Naive B cell (primary cell): ENCODE measurements at places on chromosomes 12 and 14.

GRCh38 chr14:74019408-74020137 lies 424 bp downstream of the BBOF1 start:
- no peak for DNase-seq

GRCh38 chr12:27309293-27309994 lies 23.2 kb upstream of the BMAL2 start:
- DNase-seq, result no peak

DNA sequence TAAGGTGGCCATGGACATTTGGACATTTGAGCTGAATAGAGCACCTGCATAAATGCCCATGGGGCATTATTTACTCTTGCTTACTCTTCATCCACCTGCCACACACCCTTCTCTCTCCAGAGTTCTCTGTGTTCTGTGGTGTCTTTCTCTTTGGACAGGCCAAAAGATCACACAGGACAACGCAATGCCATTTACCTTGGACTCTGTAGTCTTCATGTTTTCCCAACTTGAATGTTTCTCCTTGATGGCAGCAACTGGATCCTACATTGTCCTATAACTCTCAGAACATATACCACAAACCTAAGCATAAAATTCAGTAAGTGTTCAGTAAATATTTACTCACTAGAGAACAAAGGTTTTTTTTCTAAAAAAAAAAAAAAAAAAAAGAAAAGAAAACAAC lies 41.7 kb upstream of the PTHLH start:
- no peak for DNase-seq

DNA sequence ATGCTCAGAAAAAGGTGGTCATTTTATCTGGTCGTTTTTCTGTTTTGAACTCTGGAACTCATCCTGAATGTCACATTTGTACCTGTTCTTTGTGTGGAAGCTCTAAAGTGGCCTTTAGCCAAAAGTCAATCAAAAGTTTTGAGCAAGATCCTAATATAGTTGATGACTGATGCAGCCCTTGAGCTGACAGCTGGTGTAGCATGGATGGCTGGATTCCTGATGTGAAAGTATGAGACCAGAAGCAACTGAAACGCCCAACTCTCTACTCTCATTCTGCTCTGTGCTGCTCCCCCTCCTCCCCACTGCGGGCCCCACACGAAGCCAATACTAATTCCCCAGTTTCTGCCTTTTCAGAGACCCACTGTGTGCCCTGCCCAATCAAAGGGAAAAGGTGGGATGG lies 10.3 kb upstream of the MYH7 start:
- no peak for DNase-seq

- no peak for DNase-seq
These were observed 46.6 kb downstream of the SUSD6 start for GRCh38 chr14:69657950-69658355.

DNA sequence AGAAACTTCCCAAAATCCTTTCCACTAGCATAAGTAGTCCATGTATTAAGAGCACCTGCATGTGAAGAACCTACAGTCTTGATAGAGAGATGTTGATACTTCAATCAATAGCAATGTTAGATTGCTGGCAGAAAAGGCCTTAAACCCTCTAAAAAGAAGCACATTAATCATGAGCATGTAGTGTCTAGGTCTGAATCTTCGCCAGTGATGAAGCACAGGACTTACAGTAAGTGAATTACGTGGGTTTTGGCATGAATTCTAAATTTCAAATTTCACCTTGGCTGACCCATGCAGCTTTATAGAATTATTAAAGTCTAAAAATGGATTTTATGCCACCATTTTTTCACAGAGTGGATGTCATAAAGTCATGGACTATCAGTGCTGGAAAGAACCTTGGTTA lies 791.6 kb upstream of the NOVA1 start:
- DNase-seq, result no peak

DNA sequence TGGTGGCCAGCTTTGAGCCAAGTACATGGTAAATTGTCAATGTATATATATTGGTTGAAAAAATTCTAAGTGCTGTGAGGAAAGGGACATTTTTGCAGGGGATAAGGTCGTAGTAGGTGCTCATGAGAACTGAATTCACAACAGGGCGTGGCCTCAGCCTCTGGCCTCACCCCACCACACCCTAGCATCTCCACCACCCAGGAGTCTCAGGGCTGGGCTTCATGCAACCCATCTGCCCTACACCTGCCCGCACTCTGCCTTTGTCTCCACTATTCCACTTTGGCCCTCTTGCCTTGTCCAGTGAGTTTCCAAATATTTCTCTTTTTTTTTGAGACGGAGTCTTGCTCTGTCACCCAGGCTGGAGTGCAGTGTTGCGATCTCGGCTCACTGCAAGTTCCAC lies 22.1 kb upstream of the AQP2 start:
- no peak for DNase-seq

DNA sequence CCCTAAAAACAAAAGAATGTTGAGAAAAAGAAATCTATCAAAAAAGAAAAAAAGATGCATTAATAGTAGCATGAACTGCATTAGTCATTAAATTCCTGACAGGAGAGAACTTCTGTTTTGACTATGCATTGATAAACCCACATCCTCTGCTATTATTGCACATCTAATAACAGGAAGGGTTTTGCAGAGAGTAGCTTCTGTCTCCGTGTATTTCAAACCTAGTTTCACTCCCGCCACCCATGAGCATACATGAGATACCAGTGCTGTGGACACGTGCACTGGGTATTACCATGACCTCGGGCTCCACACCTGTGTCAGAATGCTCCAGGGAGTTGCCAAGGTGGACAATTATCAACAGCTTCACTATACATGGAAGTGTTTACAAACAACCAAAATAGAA lies 449.1 kb upstream of the SOX5 start:
- no peak for DNase-seq

GRCh38 chr12:115296613-115297198 lies 612.7 kb upstream of the TBX3 start:
- no peak for DNase-seq

DNA sequence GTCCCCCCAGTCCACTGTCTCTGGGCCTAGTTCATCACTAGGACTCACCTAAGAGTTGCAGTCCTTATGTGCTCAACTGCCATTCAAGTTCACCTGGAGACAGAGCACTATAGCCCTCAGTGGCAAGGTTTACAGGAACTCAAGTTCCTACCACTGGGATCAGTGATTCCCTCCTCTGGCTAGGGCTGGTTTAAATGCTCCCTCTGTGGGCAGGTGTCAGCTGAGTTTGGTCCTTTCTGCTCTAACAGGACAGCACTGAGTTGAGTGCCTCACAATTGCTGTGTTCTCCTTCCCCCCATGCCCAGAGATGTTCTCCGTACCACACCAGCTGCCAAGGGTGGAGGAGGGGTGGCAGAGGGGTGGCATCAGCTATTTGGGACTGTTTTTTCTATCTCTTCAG lies 20.8 kb upstream of the SAV1 start:
- DNase-seq, result no peak

- DNase-seq, result no peak
These were observed 317.9 kb downstream of the PCNX1 start for GRCh38 chr14:71225113-71225512.

GRCh38 chr12:122793685-122794106 lies 19.3 kb downstream of the CCDC62 start:
- DNase-seq, result peak; percentile 62

DNA sequence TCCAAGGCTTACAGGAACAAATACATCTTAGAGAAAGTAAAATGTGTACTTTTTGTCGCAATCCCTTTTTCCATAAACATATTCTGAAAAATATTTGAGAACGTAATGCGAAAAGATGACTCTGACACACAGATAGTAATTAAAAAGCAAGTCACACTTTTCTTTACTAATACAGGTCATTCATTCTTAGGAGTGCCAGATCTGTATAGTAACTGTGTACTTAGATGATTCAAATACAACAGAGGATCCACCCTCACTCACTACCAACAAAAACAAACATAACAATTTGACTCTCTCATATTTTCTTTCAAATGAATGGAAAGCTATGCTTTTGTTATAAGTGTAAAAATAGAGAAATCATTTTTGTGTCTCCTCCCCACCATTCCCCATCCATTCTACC lies 795.4 kb downstream of the SLC6A15 start:
- DNase-seq, result no peak

DNA sequence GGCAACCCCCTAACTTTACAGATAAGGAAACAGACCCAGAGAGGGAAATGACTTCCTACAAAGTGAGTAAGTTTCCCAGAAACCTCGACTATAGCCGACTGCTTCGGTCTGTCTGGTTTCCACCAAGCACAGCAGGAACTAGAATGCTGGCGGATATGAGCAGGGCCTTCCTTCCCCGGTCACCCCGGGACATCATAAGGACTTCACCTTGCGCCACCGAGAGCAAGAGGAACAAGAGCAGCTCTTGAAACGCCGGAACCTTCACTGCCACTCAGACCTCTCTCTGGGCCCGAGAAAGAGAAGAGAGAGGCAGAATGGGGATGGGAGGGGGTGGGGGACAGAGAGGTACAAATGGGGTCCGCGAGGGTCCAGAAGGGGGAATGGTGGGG lies 29.4 kb upstream of the GPR68 start:
- no peak for DNase-seq

GRCh38 chr14:86652526-86652925 lies 1122.6 kb downstream of the FLRT2 start:
- DNase-seq, result no peak

DNA sequence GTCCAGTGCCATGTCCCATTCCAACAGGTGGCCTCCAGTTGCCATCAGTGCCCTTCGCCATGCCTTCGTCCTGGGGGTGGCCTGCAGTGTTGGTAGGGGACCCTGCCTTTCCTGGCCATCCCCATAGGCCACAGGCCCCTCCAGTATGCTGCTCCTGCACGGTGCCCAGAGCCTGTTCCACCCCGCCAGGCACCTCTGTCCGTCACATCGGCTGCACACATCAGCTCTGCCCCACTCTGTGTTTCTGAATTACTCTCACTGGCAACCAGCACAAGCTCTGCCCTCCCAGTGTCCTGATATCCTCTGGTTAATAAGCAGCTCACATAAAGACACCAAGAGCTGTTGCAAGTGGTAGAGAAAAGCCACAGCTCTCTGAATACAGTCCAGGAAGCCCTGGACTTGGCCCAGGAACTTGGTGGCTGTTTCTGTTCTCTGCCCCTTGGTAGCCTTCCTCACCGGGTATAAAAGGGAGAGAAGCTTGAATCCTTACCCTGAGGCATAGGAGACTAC lies 31.3 kb upstream of the ATP2A2 start:
- no peak for DNase-seq

DNA sequence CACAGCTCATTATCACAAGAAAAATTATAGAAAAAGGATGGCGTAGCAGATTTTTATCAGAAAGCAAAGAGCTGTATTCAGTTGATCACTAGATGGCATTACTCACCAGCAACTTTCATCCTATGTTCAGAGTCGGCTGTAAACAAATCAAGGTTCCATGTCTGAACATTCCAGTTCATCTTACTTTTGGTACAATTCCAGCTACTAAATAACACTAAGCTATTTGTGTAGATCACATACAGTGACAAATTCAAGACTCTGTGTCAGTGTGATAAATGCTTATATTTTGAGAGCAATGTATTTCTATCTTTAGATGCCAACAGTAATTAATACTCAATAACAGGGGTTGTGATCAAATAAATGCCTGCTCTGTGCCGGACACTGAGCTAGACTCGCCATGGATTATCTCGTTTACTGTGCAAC lies 30.1 kb downstream of the NRDE2 start:
- DNase-seq, result no peak

DNA sequence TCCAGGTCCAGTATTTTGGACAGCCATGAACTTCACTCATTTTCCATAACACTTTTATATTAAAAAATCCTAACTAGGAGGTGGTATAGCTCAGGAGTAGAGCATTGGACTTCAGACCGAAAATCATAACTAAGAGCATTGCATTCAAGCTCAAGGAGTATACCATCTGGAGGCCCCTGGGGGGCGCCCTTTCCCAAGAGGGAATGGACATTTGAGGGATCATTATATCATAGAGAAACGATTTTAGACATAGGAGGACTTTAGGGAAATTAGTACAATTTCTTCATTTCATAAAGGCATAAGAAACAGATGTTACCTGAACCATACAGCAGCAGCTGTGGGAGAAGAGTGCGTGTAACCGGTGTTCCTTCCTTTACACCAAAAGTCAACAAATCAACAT lies 5.2 kb upstream of the ATG14 start:
- no peak for DNase-seq

DNA sequence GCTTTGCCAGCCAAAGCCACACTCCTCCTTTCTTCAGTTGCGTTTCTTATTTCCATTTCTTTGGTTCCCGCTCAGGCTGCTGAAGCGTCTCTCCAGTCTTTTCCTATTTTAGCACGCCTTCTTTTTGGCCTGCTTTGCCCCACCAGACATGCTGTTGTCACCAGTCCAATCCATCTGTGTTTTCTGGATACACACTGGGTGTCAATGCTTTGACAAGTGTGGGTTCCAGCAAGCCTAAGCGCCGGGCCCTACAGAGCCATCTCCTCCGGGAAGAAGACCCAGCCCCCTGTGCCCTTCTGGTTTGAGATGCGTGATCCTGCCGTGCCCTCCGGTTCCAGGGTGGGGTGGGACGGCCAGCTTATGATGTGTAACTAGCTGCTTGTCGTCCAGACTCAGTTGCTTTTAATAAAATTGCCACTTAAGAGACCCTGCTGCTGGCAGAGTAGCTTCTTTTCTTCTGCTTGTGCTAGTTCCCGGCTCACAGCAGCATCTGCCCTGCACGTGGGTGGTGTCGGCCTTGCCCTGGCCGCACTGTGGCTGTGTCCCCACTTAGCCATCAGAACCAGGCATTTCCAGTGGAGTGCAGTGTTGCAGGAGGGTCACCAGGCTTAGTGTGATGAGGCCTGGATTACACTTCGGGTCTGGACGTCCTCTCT lies 29.7 kb downstream of the EML1 start:
- no peak for DNase-seq

GRCh38 chr12:121822393-121823100 lies 18.7 kb downstream of the SETD1B start:
- no peak for DNase-seq

- no peak for DNase-seq
These were observed 96.8 kb upstream of the TMEM132C start for GRCh38 chr12:128170181-128170580.

GRCh38 chr14:102908766-102909455 lies 13.6 kb upstream of the AMN start:
- no peak for DNase-seq

- no peak for DNase-seq
These were observed 122.8 kb downstream of the TTC7B start for GRCh38 chr14:90693413-90693812.

DNA sequence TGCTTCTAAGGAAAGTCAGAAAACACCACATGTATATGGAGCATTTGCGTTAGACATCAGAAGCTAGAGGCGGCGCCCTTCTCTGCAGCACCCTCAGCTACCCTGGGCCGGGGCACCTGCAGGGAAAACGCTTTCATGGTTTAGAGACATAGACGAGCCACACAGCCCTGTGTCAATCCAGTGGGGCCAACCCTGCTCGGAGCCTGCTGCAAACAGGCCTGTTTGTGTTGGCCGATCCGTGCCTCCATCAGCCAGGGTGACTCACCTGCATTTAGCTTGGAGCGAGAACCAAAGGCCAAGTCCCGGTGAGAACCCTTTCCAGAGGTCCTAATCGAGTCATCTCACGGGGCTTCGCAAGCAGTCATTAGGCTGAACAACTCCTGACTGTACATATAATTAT lies 19.5 kb upstream of the FZD10 start:
- DNase-seq, result no peak
